HCT116 (cell line): ENCODE measurements at places on chromosomes 5 and 9.

DNA sequence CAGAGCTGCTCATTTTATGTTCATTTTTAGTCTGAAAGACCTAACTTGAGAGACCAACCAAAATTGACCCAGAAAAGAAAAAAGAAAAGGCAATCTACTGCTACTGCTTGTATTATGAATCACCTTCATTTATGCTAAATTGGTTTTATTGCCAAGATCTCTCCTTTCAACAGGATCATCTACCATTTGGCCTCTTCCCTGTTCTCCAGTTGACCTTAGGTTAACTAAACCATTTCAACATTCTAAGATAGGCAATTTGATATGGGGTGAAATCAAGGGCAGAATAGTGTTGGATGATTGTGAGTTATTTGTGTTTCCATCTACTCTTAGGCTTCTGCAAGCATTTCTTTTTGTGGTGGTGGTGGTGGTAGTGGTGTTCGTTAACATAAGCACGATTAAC is 48.3 kb upstream of the POU4F3 start:
- no peak for DNase-seq

- DNase-seq, result no peak
Measured at GRCh38 chr9:34651321-34651720, 664 bp upstream of the IL11RA start.

DNA sequence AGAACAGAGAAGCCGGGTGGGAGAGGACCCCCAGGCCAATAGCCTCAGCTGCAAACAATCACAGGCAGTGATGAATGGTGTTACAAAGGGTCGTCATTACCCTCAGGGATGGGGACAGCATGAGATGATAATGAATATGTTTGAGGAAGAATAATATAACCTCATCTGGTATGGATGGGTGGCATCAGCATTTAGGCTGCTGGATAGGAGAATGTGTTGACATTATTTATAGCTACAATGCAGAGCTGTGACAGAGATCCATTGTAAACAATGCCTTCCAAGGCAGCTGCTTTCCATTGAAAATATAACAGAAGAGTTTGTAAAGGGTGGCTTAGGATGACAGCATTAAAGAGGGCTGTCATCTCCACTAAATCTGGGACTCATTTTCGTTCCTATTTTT is 365.5 kb downstream of the KCNN2 start:
- DNase-seq, result no peak

DNA sequence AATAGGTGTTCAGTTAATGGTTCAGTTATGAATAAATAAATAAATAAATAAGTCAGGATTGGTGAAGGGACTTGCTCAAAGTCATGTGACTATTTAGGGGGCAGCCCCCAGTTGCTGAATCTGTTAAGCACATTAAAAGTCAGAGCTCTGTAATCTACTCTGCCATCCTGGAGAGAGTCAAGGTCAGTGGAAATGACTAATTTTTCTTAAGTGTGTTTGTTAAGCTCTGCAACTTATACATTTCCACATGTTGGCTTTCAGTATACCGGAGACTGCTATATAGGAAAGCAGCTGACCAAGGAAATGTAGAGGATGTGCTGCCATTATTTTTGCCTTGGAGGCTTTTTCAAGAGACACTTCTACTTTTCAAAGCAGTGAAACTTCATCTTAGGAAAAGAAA is 57.9 kb downstream of the KIAA1958 start:
- DNase-seq, result no peak
